Activated CD8-positive, alpha-beta memory T cell treated with anti-CD3 and anti-CD28 coated beads for 48 hours (primary cell): ENCODE measurements at places on chromosomes 2 and 18.

DNA sequence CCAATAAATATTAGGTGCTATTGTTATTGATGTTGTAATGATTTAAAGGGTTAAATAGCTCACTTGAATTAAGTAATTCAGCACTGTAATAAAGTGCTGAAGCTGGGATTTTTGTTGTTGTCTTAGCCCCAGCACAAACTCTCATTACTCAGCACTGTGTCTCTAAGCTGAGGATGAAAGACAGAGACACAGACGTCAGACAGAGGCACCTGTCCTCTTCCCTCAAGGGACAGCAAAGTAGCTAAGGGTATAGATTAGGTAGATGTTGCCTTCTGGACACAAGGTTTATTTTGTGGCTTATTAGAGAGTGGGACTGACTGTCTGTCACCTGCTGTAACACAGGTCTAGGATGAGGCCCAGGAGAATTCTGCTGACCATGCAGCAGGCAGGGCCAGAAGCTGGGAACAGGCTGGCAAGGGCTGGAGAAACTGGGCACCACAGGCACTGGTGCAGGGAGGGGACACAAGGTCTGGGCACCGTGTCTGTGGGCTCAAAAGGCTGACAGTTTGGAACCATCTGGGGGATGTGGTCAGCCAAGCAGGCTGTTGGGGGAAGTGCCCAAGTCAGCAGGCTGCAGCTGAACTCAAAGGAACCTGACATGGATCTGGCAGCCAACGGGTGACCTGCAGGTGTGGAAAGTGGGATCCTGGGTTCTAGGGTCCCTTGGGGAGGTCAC lies 20.0 kb upstream of the PTPN4 start:
- no peak for DNase-seq

- no peak for DNase-seq
Observed at GRCh38 chr18:55351980-55352714, 235.8 kb downstream of the TCF4 start.

DNA sequence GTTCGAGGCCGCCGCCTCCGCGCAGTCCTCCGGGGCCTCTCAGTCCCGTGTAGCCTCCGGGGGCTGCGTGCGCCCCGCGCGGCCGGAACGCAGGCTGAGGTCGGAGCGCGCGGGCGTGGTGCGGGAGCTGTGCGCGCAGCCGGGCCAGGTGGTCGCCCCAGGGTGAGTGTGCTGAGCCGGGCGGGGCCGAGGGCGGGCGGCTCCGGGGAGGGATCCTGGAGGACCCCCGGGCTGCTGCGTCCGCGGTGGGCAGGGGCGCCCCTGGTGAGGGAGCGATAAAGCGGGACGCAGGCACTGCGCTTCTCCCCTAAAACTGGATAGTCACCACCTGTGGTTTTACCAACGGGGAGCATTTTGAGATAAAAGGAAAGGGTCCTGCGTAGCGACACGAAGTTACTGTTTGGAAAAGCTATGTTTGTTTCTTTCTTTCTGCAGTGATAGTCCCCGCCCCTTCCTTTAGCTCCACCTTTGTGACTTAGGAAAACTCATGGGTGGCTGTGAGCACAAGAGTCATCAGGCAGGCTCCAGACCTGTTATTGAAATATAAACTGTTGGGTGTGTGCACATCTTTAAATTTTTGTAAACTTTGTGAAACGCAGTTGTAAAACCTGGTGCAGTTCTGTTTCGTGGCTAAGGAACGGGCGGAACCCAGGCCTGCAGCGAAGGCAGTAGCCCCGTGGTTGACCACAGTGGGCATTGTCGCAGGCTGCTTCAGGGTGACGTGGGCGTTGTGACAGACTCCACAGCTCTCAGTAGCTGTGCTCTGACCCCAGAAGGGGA lies 687 bp downstream of the CTDP1 start:
- no peak for DNase-seq

DNA sequence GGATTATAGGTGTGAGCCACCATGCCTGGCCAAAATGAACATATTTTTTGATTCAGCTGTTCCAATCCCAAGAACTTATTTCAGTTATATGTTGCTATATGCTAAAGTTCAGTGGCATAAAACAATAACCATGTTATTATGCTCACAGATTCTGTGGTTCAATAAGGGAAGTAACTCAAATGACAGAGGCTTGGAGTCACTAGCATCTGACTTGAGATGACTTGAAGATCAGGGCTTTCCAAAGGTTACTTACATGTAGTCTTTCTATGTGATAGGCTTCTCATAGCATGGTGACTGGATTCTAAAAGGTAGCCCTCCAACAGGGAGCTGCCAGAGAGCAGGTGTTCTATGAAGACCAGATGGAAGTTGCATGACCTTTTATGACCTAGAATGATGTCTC lies 17.2 kb downstream of the CLK1 start:
- DNase-seq: no peak

DNA sequence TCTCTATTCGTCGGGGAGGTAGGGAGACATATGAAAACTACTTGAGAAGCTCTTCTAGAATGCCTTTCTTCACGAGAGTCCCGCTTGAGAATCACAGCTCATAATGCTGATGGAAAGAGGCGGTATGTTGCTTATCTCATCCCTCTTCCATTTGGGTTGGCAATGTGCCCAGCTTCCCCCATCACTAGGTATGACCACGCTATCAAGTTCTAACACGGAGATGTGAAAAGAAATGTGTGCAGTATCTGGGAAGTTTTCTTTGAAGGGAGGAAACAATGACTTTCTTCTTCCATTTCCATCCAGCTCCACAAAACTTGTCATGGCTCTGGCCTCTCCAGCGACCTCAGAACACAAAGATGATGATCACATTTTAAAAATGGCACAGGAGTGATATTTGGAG lies 742.4 kb downstream of the DCDC2C start:
- no peak for DNase-seq

DNA sequence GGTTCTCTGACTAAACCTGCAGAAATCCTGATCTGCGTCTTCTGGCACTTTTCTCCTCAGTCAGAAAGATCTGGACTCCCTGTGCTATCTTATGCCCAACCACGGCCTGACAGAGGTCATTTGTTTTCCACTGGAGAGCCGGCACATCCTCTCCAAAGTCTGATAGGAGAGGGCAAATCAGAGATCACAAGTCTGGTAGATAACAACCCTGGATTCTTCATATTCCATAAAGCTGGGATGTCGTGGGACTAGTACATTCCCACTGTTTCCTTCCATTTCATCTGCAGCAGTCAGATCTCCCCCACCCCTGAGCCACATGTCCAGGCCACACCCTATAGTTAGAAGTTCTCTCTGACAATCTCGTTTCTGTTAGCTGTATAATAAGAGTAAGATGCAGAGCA lies 157.0 kb downstream of the MGAT5 start:
- DNase-seq: no peak

- no peak for DNase-seq
Observed at GRCh38 chr2:85853499-85854165, 35.2 kb downstream of the ST3GAL5 start.

DNA sequence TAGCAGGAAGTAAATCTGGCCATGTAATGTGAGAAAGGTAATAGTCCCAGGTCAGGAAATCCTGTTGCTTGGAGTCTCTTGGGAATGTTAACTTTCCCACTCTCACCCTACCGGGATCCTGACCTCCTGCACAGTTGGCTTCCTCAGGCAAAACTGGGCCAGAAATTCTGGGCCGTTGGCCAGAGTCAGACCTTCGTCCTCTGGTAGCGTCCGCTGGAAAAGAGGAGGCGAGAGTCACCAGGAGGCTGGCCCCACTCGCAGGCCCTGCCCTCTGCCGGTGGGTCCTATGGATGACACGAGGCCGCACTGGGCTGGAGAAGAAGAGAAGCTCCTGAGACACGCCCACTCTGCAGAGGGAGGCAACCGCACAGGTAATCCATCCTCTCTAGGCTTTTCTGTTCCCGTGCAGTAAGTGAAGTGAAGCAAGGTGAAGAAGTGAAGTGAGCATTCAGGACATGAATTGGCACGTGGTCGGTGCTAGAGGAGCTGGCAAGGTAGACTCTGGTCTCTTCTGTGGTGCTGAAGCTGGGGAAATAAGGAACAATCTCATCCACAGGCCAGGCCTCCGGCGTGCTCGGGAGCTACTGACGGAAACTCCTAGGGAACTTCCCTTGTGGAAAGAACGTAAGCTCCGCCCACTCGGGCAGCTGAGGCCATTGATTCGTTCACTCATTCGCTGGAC lies 182.7 kb upstream of the GLI2 start:
- no peak for DNase-seq
